ENCODE measurements at places on chromosomes 13 and 19. TPM values are rescaled to one million over a fixed set of nuclear protein-coding genes. Genes with fewer than 3 reads are reported as not detected.
A peak's percentile ranks its signal among the peaks of the same experiment; 100 is the strongest.

DNA sequence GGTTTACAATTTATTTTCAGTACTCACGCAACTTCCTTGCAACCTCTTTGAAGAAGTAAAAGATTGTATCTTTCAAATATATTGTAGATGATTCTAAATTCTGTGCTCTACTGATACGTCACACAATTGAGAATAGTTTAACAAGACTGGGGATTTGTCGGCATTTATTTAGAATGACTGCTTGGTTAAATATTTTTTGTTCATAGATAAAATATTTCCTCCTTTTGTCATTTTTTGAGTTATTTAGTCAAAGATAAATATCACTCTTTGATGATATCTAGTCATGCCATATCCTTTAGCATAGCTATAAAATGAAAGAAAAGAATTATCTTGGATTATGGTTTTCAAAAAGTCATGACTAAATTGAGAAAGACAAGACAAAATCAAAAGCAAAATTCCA lies 2747.8 kb downstream of the PCDH9 start:
- H3K27me3 ChIP-seq, result no peaks in the 10 kb centered on the region
- H3K27ac ChIP-seq, result no peak overlapping the region
- DNase-seq, result no peak
- no peaks in the 10 kb centered on the region for H3K4me1 ChIP-seq
- no peaks in the 10 kb centered on the region for H3K36me3 ChIP-seq

CEBPA gene
- total RNA-seq, result 7.1 TPM

GRCh38 chr13:106205871-106206270 lies 329.6 kb downstream of the EFNB2 start:
- no peaks in the 10 kb centered on the region for H3K36me3 ChIP-seq
- no peak overlapping the region for H3K27ac ChIP-seq
- DNase-seq, result no peak
- H3K27me3 ChIP-seq, result no peaks in the 10 kb centered on the region
- no peak overlapping the region for H3K4me3 ChIP-seq

GRCh38 chr13:95763601-95764000 lies 86.7 kb downstream of the DNAJC3 start:
- H3K27me3 ChIP-seq, result no peaks in the 10 kb centered on the region
- peak; percentile 67 for DNase-seq
- no peaks in the 10 kb centered on the region for H3K4me1 ChIP-seq
- H3K4me3 ChIP-seq, result no peak overlapping the region
- no peak overlapping the region for H3K27ac ChIP-seq
- H3K36me3 ChIP-seq, result peaks cover 14% of the 10 kb centered on the region

DNA sequence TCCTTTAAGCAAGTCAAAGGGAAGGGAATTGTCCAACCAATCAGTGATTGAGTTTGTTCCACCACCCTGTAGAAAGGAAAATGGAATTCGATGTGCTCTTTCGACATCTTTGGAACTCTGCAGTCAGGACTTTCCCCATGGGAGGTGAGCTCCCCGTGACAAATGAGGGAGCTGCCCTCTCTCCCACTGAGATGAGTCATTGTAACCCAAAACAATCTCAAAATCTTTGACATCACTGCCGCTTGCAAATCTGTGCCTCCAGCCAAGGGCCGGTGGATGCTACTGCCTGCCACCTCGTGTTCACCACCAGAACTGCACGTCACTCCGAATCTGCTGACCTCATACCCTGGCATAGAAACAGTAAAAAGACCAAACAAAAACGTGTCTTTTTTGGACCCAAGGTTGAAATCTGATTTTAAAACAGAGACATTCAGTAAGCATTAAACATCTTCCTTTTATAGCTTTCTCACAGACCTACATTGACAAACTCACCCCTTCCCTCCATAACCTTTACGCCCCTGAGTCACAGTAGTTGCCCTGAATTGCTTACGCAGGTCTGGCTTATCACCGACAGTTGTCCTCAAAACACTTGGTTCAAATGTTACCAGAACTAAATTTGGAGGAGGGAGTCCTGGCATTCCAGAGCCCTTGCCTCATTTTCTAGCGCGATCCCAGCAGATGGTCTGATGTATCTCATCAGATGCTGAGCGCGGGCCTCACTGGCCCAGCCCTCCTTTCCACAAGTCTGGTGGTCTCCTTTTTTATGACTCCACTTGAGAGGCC lies 105.2 kb downstream of the COL4A2 start:
- no peak overlapping the region for H3K4me3 ChIP-seq
- no peaks in the 10 kb centered on the region for H3K27me3 ChIP-seq
- H3K27ac ChIP-seq, result peak overlapping the region; percentile 71
- H3K36me3 ChIP-seq, result peaks cover 6% of the 10 kb centered on the region

GRCh38 chr19:2627855-2628254 lies 74.6 kb downstream of the GNG7 start:
- H3K27ac ChIP-seq, result peak overlapping the region; percentile 98
- H3K36me3 ChIP-seq, result no peaks in the 10 kb centered on the region

DNA sequence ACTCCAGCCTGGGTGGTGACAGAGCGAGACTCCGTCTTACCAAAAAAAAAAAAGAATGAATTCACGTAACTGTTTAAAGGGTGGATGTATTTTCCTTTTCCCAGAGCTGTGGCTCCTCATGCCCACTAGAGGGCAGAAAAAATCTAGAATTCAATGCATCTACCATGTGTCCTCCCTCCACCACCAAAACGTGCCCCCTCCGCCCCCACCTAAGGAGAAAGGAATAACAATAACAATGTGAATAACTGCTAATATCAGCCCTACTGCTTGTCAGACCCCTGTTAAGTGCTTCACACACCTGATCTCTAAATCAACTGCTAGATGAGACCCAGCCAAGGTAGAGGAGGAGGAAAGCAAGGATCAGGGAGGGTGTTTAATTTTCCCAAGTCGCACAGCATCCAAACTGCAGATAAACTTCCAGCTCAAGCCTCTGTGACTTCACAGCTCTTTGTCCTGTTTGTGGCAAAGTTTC lies 20.2 kb upstream of the PNMA8B start:
- H3K36me3 ChIP-seq, result no peaks in the 10 kb centered on the region
- no peak for DNase-seq
- no peak overlapping the region for H3K27ac ChIP-seq
- H3K4me3 ChIP-seq, result no peak overlapping the region

Measured in kidney (tissue), 22 donors.